ENCODE measurements at places on chromosomes 3 and 15.

DNA sequence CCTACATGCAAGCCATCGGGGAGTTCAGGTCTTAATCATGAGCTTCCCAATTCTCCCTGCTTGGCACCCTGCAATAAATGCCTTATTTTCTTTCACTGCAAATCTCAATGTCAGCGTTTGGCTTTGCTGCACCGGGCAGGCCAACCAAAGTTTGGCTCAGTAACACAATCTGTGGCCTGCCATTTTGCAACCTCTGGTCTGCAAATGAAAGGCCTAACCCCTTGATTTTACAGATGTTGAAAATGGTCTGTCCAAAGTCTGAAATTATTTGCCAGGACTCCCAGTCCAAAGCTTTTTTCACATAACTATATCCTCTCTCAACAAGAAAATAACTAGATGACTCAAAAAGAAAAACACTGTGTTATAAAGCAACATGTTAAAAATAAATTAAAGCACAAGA lies 34.0 kb upstream of the LEKR1 start:
- H3K36me3 ChIP-seq, result no peaks in the 10 kb centered on the region
- no peak overlapping the region for H3K4me3 ChIP-seq
- no peak for DNase-seq
- H3K27me3 ChIP-seq, result no peaks in the 10 kb centered on the region

DNA sequence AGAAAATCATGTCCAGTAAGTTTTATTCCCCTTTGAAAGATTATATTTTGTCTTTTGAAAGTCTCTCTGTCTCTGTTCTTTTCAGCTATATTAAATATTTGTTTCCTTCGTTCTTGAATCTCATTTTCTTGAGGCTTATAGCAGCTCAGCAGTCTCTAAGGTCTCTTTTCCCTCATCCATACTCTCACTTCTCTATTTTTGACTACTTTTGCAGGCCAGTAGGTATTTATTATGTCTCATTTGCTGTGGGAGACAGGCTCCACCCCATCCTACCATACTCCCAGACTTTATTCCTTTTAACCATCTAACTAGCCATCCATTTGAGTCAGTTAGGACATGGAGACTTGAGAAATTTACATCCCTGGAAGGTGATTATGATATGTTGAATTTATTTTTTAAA lies 71.0 kb downstream of the FILIP1L start:
- H3K27ac ChIP-seq, result peak overlapping the region; percentile 91
- no peak overlapping the region for H3K4me3 ChIP-seq
- H3K27me3 ChIP-seq, result no peaks in the 10 kb centered on the region
- no peaks in the 10 kb centered on the region for H3K36me3 ChIP-seq
- no peak for DNase-seq

GRCh38 chr3:115286529-115287197 lies 139.6 kb upstream of the ZBTB20 start:
- H3K4me3 ChIP-seq, result no peak overlapping the region
- no peak overlapping the region for H3K27ac ChIP-seq
- H3K36me3 ChIP-seq, result no peaks in the 10 kb centered on the region
- H3K27me3 ChIP-seq, result no peaks in the 10 kb centered on the region
- no peaks in the 10 kb centered on the region for H3K4me1 ChIP-seq

GRCh38 chr3:12323237-12323636 lies 34.4 kb downstream of the PPARG start:
- H3K4me1 ChIP-seq, result peaks cover 6% of the 10 kb centered on the region
- H3K36me3 ChIP-seq, result no peaks in the 10 kb centered on the region
- no peak overlapping the region for H3K4me3 ChIP-seq
- no peak overlapping the region for H3K27ac ChIP-seq
- DNase-seq, result no peak
- no peaks in the 10 kb centered on the region for H3K27me3 ChIP-seq

DNA sequence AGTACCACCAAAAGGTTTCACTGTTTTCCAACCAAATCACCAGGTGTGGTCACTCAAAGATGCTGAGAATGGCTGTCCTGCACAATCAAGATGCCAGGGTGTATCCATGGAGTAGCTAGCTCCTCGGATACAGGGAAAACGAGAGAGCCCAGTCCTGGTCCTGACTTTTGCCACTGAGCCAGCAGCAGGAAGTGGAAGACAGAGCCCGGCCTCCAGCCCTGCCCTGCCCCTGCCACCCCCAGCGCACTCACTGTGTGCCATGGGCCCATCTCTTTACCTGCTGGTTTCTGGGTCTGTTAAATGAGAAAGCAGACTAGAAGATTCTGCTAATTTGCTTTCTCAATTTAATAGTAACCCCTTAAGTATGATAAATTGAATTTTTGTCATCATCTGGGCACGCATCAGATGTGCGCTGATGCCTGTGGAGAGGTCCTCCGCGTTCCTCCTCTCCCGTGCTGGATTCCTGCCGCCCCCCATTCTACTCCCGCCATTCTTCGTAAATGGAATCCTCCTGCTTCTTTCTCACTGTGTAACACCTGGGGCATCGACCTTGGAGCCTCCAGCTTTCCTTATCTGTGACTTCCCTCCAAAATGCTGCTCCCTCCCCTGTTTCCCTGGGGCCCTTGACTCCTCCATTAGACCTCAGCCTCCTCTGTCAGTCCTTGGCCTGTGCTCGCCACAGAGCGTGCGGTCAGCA lies 18.0 kb downstream of the TNFAIP8L3 start:
- H3K4me1 ChIP-seq, result peaks cover 17% of the 10 kb centered on the region
- peak overlapping the region; percentile 92 for H3K27ac ChIP-seq
- no peak for DNase-seq
- no peaks in the 10 kb centered on the region for H3K36me3 ChIP-seq

DNA sequence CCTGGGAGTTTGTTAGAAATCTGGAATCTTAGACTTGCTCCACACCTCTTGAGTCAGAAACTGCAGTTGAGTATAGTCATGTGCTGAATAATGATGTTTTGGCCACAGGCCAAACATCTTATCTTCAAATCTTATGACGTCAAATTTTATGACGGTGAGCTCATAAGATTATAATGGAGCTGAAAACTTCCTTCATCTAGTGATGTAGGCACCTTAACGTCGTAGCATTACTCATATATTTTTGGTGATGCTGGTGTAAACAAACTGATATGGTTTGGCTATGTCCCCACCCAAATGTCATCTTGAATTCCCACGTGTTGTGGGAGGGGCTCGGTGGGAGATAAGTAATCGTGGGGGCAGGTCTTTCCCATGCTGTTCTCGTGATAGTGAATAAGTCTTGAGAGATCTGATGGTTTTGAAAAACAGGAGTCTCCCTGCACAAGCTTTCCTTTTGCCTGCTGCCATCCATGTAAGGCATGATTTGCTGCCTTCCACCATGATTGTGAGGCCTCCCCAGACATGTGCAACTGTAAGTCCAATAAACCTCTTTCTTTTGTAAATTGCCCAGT lies 268.0 kb upstream of the PROK2 start:
- no peak overlapping the region for H3K4me3 ChIP-seq
- H3K36me3 ChIP-seq, result no peaks in the 10 kb centered on the region
- no peak overlapping the region for H3K27ac ChIP-seq
- no peaks in the 10 kb centered on the region for H3K27me3 ChIP-seq

DNA sequence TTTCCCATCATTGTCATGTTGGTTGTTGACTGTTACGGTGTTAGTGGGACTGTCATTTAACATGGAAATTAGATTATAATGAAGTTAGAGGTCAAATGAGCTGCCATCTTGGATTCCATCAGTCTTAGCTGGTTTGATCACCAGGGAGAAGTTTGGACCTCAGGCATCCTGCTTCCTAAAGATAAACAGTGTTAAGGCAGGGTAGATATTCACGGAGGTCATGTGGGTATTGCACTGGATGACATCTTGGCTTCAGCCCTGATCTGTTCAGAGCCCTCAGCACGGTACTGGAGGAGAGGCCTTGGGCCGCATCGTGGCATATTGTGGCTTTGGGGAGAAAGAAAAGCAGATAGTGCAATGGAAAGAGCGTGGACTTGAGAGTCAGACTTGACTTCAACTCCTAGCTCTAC lies 11.1 kb upstream of the MUC20 start:
- no peaks in the 10 kb centered on the region for H3K27me3 ChIP-seq
- H3K4me3 ChIP-seq, result no peak overlapping the region
- no peak overlapping the region for H3K27ac ChIP-seq
- DNase-seq, result no peak
- H3K36me3 ChIP-seq, result no peaks in the 10 kb centered on the region

DNA sequence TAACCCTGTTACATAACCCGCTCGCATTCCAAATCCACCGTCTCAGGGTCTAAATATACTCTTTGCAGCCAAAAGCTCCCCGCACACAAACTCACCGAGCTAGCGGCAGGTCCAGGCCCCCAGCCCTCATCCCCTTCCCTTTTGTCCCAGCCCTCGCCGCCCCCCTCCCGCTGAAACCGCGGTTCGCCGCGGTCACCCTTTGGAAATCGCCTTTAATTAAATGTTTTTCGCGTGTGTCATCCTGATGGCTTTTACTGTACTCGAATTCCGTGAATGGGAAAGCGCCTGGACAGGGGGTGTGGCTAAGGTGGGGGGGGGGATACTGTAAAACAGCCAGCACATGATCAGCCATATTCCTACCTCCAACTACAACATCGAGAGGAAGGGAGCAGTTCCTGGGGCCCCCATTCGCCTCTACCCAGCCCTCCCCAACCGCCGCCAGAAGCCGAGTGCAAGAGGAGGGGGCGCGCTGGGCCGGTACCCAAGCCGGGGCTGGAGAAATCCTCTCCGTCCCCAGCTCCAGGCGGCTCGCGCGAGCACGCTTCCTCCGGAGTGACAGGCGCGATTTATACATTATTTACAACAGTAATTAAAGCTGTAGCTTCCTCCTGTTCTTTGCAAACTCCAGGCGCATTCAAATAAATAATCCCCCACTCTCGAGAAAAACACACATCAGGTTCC lies 1.7 kb downstream of the RORA start:
- peak overlapping the region; percentile 78 for H3K27ac ChIP-seq
- H3K4me1 ChIP-seq, result no peaks in the 10 kb centered on the region
- no peaks in the 10 kb centered on the region for H3K36me3 ChIP-seq

DNA sequence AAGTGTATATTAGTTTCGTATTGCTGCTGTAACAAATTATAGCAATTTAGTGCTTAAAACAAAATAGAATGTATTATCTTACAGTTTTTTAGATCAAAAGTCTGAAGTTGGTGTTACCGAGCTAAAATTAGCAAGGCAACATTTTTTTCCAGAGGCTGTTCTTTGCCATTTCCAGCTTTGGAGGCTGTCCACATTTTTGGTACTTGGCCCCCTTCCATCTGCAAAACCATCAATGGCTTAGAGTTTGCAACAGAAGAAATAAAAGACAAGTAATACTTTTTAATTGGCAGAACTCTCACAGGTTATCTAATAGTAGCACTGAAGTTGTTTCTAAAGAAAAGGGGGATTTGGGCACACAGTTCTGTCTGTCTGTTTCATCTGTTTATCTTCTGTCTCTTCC lies 1248.5 kb downstream of the ROBO1 start:
- DNase-seq, result no peak
- no peak overlapping the region for H3K4me3 ChIP-seq
- H3K36me3 ChIP-seq, result no peaks in the 10 kb centered on the region
- no peaks in the 10 kb centered on the region for H3K4me1 ChIP-seq

DNA sequence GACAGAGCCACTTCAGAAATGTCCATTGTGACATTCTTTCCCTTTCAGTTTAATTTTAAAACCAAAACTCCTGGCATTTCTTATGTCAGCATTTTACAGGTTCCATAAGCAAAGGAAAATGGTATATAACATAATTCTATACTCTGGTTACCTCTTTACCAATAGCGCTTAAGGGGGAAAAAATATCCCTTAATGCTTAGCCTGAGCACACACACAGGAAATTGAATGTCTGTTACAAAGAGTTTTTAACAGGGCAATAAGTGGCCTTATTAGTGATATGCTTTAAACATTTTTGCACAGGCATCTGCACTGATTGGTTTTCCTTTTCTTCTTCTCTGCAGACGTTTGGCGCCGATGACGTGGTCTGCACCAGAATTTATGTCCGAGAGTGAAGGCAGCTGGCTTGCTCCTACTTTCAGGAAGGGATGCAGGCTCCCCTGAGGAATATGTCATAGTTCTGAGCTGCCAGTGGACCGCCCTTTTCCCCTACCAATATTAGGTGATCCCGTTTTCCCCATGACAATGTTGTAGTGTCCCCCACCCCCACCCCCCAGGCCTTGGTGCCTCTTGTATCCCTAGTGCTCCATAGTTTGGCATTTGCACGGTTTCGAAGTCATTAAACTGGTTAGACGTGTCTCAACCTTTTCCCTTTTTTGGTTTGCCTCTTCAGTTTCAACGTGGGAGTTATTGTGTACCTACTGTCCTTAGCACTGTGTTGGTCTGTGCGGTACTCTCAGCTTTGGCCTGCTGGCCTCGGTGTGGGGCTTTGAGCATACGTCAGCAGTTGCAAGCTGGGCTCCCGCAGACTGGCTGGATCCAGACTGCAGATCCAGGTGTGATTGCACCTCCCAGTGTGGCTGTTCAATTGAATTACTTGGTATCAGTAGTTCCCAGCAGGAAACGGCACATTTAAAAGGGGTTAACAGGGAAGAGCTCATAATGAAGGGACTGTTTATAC lies 7.7 kb downstream of the CRABP1 start:
- no peaks in the 10 kb centered on the region for H3K36me3 ChIP-seq
- DNase-seq, result no peak
- H3K27ac ChIP-seq, result no peak overlapping the region
- H3K4me3 ChIP-seq, result no peak overlapping the region
